Omental fat pad (tissue), 4 donors: ENCODE measurements at places on chromosomes 2 and 18.

DNA sequence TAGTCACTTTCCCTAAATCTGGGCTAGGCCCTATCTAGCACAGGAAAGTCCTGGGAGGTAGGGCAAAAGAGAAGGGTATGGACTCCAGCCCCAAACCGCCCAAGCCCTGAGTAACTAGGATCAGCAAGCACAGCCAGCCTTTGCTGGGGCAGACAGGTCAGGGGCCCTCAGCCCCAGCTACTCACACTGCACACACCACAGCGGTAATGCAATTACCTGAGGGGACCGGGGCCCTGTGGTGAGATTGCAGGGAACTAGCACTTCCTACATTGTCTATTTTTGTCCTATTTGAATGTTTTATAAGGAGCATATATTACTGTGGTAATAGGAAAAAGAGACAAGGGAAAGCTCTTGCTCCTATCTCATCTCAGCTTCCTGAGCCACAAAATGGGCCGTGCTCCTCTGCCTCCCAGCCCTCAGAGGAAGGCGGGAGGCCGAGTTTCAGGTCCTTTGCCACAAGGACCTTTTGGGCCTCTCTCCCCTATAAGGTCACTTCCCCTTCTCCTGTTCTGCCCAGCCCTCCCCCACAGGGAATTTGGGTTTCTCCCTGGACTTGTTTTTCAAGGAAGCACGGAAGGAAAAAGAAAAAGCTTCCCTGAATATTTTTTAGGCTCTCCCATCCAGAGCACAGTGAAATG, 20.5 kb downstream of the RAB11FIP5 start:
- DNase-seq, result no peak

DNA sequence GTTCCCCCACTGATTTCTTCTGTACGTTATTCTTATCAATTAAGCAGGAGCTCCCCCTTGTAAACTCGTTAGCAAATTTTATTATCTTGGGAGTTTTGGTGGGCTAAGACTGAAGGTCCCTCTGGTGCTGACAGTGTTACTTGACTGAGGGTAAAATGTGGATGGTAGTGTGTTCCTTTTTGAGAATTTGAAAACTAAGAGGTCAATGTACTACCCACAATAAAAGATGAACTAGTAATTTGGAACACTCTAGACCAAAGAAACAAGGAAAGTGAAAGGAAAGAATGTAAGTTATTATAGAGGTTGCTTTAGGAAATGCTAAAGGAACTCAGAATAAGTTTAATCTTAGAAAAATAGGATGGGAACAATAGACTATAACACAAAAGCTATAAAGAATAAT, 35.1 kb downstream of the YWHAQ start:
- no peak for DNase-seq

DNA sequence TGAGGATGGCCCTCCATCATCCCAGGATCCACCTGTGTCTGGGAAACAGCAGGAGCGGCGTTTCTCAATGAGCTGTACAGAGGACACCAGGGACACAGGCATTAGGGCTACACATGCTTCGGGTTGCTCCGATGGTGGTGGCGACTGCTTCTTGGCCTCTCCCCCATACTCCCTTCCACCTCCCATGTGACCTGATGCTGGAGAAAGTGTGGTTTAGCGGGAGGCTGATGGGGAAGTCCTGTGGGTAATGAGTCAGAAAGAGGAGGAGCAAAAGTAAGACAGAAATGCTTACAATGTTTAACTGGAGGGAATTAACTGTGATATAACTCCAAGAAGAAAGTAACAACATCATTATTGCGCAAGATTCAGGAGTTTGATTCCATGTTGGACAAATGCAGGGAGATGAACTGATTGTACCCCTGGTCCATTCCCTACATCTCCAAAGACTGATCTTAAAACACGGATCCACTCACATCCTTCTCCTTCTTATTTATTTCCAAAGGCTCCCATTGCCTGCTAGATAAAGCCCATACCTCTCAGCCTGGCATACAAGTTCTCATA, 186.6 kb downstream of the NRP2 start:
- no peak for DNase-seq

GRCh38 chr2:105438104-105438929, 39.5 kb upstream of the FHL2 start:
- DNase-seq, result no peak

- DNase-seq, result no peak
These were observed 141.7 kb downstream of the ARL4C start for GRCh38 chr2:234355021-234355720.

DNA sequence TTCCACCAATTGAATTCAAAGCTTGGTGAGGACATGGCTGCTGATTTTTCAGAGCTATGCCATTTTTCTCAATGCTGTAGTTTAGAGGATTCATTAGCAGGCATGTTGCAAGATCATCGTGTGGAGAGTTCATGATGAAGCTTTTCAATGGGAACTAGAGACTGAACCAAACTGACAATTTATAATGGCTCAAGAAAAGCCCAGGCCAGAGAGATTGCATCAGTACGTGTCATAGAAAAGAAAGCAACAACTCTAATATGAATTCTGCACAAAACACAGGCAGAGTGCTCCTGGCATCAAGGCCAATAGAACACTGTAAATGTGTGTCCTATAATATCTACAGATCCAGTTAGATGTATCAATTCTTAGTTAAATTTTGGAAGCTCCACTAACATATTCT, 477.6 kb downstream of the LRP1B start:
- no peak for DNase-seq

DNA sequence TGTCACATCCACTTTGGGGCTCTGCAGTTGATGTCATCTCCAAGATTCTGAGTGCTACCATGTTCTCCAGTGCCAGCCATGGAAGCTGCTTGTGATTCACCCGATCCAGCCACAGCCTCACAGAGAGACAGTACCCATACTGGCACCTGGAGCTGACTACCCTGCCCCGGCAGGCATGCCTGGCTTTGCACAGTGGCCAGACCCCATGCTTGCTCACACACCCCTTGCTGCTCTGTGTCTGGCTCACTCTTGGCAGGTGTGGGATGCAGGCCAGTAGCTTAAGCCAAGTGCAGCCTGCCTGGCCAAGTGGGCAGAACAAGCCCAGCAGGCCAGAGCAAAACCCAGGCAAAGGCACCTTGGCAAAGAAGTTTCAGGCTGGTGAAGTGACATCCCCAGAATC, 828.4 kb upstream of the VRK2 start:
- no peak for DNase-seq

GRCh38 chr2:235754357-235755207, 260.7 kb downstream of the AGAP1 start:
- no peak for DNase-seq

GRCh38 chr18:28514699-28515098, 337.8 kb upstream of the CDH2 start:
- no peak for DNase-seq
